ENCODE measurements at places on chromosomes 7 and 10.

GRCh38 chr10:8456386-8456785 is 401.9 kb downstream of the GATA3 start:
- DNase-seq, result no peak

- no peak for DNase-seq
Measured at GRCh38 chr10:34024282-34024681, 689.8 kb upstream of the NRP1 start.

GRCh38 chr7:104922182-104923009 is 91.6 kb upstream of the KMT2E start:
- DNase-seq, result peak; percentile 52

DNA sequence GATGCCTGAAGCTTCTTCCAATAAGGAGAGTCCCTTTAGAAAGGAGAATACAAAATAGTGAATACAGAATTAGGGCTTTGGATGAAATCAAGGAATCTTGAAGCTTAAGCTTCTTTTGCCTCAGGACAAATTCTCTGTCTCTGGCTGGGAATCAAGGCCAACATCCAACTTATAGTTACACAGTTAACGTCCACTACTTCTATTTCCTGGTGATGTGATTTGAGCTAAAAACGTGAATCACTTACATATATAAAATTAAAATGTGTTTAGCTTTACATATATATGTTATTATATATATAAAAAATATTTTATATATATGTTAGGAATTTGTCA is 11.4 kb upstream of the INPP5F start:
- no peak for DNase-seq

DNA sequence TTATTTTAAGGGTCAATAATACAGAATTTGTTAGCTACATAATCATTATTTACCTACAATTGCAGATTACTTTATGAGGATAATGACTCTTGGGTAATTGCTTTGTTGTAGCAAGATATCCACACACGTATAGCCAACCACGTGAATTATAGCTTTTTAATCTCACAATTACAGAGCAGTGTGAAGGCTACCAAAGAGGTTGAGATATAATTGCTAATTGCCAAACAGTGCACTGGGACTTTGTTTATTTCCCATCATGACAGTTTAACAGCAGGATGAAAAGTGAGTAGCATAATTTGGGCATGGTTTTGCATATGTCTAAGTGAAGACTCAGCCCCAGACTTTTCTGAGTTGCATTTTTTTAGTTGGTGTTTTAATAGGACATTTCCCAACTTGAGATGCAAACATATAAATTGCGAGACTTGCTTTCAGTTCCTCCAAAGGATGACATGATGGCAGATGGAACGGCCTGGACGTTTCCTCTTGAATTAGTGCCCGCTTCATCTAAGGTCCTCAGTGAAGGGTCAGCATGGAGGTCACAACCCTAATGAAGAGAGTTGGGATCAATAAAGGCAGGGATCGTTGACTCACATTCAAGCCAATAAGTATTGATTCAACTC is 180.7 kb upstream of the GPR26 start:
- no peak for DNase-seq

DNA sequence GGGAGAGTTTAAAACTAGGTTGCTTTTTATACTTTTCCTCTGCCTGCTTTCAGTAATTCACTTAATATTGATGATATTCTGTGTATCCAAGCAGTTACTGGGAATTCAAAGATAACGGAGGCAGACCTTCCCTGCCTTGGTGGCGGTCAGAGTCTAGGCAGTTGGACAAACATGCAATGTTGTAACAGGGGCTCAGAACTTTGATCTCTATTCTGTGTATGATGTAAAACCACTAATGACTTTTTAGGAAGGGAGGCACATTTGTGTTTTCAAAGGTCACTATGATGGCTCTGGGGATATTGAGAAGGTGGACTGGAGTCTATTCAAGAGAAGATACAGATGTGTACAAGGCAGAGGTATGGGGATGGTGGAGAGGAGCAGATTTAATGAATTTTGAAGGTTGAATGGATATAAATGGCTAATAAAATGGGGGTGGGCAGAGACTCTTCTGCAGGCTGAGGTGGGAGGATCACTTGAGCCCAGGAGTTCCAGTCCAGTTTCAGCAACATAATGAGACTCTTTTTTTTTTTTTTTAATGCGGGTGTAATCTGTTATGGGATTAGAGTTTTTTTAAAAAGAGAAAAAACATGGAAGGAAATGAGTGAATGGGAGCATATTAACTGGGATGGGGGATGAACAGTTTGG is 5.7 kb upstream of the PON2 start:
- no peak for DNase-seq

- DNase-seq, result no peak
Measured at GRCh38 chr10:32141018-32141807, 85.0 kb upstream of the KIF5B start.

DNA sequence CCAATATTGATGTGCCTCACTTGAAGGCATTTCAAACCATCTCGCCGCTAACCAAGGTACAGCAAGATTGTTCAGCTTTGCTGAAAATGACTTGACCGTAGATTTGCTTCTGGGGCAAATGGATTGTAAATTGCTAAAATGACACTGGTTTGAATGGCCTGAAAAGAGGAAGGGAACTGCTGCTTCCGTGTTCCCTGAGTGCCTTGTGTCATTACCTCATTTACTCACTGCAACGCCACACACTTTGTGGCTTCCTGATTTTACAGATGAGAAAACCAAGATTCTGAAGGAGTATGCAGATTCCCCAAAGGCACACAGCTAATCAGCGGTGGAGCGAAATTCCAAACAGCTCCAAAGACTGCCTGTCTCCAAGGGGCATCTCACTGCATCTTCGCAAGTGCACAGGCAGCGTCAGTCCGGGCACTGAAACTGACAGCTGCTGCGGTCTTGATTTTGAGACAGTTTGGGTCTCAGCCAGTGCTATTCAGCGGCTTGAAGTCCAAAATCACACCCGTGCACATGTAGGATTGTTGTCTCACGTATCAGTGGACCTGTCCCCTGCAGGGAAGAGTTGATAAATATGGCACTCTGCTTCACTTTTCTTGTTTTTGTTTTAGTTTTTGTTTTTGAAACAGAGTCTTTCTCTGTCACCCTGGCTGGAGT is 290.9 kb downstream of the DPP6 start:
- DNase-seq, result no peak

- no peak for DNase-seq
Measured at GRCh38 chr7:14385074-14385473, 395.6 kb upstream of the ETV1 start.

- peak; percentile 20 for DNase-seq
Measured at GRCh38 chr7:149790146-149790548, 16.8 kb upstream of the ZNF467 start.

- no peak for DNase-seq
Measured at GRCh38 chr10:76007667-76008181, 576.3 kb downstream of the LRMDA start.

DNA sequence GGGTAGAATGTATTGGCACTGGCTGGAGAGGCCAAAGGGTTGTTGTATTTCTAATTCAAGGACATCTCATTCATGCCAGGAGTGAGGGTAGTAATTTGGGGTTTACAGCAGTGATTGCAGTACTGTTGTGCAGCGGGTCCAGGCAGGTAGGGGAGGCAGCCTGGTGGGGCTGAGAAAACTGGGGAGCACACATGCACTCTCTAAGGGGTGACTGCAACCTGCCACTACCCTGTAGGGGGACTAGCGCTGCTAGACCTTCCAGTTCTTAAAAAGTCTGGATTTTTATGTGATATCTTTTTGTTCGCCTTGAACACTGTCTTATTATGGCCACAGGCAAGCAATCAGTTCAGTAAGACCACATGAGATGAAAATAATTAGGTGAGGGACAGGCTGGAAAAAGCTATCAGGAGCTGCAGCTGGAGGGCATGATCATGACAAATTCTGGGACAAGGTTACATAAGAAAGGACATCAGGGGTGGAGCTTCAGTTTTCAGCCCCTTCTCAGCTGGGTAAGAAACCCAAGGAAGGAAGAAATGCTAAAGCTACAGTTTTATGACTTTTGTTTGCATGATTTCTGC is 149.0 kb downstream of the ARHGAP21 start:
- no peak for DNase-seq

GRCh38 chr7:152076324-152076821 is 50.9 kb downstream of the GALNT11 start:
- DNase-seq, result peak; percentile 47

- DNase-seq, result no peak
Measured at GRCh38 chr7:65250697-65251395, 122.8 kb upstream of the ZNF92 start.

GRCh38 chr7:138359870-138360559 is 100.0 kb upstream of the TRIM24 start:
- DNase-seq, result no peak

- DNase-seq, result no peak
Measured at GRCh38 chr10:116819999-116820677, 29.2 kb upstream of the ENO4 start.

DNA sequence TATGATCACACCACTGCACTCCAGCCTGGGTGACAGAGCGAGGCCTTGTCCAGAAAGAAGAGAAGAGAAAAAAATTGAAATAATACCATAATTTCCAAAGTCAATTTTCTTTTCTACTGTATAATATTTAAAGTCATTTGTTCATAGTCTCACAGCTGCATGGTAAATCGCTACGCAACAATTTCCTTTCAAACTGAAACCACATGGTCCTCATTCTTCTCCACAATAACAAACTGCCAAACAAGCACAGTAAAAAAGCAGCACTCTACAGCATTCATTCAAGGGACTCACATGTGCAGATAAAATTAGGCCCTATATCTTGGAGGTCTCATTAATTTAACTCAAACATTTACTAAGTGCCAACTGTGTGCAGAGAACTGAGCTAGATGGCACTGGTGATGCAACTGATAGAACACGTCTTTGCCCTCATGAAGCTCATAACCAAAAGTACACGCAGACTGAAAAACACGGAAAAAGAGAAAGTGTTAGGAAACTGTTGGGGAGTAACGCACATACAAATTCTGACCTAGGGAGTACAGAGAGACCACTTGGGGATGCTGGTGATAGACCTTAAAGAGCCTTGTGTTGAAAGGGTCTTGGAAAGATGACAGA is 68.4 kb upstream of the SRRM3 start:
- DNase-seq, result no peak

- peak; percentile 97 for DNase-seq
Measured at GRCh38 chr7:93011351-93012294, 106.2 kb downstream of the SAMD9 start.

- no peak for DNase-seq
Measured at GRCh38 chr7:103824251-103824650, 165.2 kb downstream of the RELN start.

- DNase-seq, result no peak
Measured at GRCh38 chr7:142714375-142714774, 34.9 kb upstream of the PRSS1 start.

- no peak for DNase-seq
Measured at GRCh38 chr7:139265673-139266072, 34.6 kb downstream of the UBN2 start.

DNA sequence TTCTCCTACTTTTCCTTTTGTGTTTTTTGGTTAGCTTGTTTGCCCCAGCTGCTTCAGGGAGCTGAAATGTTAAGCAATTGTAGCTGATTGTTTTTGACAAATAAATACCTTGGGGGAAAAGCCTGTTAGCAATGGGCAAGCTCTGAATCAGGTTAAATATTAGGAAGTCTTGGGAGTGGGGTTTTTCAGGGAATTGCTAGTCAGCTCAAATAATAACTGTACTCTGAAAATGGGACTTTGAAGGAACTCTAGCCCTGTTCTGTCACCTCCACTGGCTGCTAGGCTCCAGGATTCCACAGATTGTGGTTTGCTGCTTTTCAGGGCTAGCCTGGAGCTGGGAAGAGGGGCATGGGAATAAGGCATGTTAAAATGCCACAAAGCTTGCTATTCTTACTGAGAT is 39.5 kb downstream of the ADK start:
- no peak for DNase-seq

DNA sequence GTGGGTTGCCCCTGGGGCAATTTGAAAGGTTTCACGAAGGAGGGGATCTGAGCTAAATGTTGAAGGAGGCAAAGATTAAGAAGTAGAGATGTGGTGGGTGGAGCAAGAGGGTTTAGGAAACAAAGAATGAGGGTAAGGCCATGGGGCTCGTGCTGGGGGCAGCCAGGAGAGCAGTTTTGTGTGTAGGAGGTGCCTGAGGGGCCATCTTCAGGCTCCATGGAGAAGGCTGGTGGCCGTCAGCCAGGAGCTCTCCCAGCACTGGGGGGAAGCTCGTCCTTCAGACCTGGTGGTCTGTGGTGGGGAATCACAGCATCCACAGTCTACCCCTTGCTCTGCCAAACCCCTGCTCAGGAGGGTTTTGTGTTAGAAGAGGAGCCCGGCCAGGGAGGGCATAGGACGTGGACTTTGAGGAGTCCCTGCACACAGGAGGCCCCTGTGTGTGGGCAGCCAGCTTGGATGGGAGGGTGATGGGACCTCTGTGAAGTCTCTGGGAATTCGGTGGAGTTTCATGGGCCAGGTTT is 11.8 kb upstream of the CXCL12 start:
- DNase-seq, result no peak

GRCh38 chr10:100693821-100694220 is 51.6 kb upstream of the PAX2 start:
- no peak for DNase-seq

- DNase-seq, result no peak
Measured at GRCh38 chr10:13051126-13051694, 48.8 kb upstream of the OPTN start.

DNA sequence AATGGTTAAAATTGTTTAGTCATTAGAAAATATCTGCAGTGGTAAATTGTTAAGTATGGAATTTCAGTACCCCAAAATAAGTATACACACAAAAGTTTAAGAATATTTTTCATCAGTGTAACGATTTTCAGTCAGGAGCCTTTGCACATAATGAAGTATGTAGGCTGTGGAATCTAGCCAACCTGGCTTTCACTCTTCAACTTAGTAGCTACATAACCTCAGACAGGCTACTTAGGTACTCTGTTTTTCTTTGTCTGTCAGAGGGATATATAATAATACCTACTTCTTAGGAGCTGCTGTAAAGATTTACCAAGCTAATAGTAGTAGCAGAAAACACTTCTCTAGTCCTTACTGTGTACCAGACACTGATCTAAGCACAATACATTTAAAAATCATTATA is 137.5 kb downstream of the ZEB1 start:
- peak; percentile 32 for DNase-seq

DNA sequence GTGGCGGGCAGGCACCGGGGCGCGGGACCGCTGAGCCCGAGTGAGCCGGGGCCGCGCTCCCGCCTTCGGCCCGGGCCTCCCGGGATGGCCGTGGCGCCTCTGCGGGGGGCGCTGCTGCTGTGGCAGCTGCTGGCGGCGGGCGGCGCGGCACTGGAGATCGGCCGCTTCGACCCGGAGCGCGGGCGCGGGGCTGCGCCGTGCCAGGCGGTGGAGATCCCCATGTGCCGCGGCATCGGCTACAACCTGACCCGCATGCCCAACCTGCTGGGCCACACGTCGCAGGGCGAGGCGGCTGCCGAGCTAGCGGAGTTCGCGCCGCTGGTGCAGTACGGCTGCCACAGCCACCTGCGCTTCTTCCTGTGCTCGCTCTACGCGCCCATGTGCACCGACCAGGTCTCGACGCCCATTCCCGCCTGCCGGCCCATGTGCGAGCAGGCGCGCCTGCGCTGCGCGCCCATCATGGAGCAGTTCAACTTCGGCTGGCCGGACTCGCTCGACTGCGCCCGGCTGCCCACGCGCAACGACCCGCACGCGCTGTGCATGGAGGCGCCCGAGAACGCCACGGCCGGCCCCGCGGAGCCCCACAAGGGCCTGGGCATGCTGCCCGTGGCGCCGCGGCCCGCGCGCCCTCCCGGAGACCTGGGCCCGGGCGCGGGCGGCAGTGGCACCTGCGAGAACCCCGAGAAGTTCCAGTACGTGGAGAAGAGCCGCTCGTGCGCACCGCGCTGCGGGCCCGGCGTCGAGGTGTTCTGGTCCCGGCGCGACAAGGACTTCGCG is 534 bp downstream of the FZD9 start:
- no peak for DNase-seq
